ENCODE measurements at places on chromosomes 5 and 9.

- DNase-seq, result peak; percentile 6
Measured at GRCh38 chr5:52864371-52864770, 76.7 kb downstream of the ITGA1 start.

DNA sequence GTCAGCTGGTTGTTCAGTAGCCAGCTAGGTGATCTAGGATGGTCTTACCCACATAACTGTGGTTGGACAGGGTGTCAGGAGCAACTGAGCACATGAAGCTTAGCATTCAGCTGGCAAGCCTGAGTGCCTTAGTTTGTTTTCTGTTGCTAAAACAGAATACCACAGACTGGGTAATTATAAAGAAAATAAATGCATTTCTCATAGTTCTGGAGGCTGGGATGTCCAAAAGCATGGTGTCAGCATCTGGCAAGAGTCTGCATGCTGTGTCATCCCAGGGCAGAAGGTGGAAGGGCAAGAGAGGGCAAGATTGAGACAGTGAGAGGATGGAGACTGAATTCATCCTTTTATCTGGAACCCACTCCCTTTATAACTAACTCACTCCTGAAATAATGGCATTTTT lies 921.5 kb downstream of the TLE4 start:
- no peak for DNase-seq

- DNase-seq, result no peak
Measured at GRCh38 chr5:176192094-176192721, 46.0 kb upstream of the SIMC1 start.

DNA sequence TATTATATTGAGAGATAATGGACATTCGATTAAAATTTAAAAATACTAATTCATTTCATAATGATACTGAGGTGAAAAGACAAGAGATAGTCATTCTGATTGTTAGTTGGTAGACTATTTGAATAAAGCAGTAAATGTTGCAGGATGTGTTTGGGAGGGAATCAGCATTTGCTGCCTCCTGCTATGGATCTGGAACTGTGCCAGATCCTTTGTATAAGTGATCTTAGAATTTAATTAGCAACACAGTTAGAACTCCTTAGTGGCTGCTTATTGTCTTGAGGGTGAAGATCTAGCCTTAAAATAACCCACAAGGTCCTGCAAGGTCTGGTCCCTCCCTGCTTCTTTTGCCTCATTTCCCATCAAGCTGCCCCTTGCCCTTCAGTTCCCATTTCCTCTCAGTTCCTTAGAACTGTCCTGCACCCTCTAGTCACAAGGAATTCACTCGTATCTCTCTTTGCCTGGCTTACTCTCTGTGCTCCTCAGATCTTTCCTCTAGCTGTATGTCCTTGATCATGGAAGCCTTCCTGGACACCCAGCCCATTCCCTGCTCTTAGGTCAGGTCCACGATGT lies 12.5 kb downstream of the LECT2 start:
- no peak for DNase-seq

GRCh38 chr9:134163371-134164196 lies 780 bp downstream of the RNU6ATAC start:
- DNase-seq, result peak; percentile 66

GRCh38 chr5:119451561-119451960 lies 736 bp upstream of the HSD17B4 start:
- no peak for DNase-seq

DNA sequence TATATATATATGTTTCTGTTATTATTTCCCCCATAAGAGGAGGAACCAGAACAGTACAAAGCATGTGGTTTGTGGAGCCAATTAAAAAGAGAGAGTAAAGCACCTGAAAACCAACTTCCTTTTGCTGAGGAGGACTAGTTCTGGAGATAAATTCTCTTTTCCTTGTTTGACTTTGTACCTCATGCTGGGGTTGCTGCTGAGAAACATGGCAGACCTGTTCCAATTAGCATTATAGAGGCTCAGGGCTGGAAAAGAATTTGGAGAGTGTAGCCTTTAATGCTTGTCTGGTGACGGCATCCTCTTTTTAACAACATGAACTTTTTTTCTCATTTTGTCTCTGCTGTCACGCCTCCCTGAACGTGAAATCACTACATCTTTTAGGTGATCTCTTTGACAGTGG lies 32.8 kb upstream of the NMUR2 start:
- no peak for DNase-seq

DNA sequence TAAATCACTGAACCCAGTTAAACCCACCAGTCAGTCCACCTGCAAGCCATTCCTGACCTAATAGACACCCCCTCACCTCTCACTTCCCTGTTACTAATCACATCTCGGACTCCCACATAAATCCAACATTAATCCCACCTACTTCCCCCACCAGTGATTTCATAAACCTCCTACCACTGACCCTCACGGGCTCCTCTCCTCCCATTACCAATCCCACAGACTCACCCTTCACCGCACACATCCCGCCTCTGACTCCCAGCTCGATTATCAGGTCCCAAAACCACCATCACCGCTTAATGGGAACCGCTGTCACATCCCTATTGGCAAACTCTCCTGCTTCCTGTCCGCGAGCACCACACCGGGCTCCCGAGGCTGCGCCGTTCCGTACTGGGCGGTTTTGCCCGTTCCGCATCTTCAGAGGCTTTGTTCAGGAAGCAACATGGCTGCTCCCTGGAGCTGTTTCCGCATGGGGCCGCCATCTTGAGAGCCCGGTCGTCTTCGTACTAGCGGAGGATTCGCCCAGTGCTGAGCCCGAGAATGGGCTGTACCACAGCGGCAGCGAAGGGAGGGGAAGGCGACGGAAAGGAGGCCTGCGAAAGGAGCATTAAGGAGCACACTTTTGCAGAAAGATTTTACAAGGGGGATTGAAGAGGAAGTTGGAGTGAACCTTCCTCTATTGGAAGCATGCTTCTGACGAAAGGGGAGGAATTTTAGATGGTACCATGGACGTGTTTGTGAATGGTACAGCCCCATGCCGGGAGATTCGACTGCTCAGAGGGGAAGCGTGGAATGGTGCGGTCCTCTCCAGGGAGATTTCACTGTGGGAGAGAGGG lies at the start of gene ZNF300:
ZNF300 (minus strand) TSS at position 502 of the 833 bp plus-strand sequence. CDS start 1,825 bp downstream, outside the sequence.
- peak; percentile 88 for DNase-seq

- no peak for DNase-seq
Measured at GRCh38 chr5:54398191-54398590, 57.3 kb upstream of the HSPB3 start.

DNA sequence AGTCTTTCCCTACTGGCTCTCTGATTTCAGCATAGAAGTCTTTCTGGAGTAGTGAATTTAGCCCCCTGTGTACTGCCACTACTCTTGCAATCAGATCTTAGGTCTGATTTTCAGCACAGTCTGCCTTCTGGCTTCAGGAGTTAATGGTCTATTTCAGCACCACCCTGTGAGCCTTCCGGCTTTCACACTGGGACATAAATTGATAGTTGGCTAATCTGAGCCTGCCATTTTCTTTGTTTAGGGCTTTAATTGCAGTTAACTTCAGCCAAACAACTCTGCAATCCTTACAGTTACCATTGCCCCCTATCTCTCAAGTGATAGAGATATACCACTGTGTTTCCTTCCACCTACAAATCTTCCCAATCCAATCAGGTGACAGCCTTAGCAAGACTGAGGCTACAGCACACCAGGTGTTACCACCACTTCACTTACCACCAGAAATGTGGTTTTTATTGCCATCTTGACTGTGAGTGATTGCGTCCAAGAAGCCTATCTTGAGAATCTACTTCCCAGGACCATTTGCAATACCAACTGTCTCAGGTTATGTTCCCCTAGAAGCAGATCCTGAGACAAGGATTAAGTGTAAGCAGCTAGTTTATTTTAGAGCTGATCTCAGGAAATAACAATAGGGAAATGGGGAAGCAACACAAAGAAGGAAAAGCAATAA lies 51.9 kb upstream of the NEK6 start:
- DNase-seq, result no peak

GRCh38 chr5:98796197-98796972 lies 22.9 kb downstream of the RGMB start:
- peak; percentile 39 for DNase-seq

- peak; percentile 70 for DNase-seq
Measured at GRCh38 chr5:132419502-132420468, 50.3 kb downstream of the SLC22A5 start.

- DNase-seq, result no peak
Measured at GRCh38 chr9:116724123-116724522, 37.0 kb downstream of the TRIM32 start.

- DNase-seq, result no peak
Measured at GRCh38 chr9:70403166-70403565, 11.3 kb downstream of the KLF9 start.

GRCh38 chr9:100579665-100580064 lies 1.8 kb downstream of the CAVIN4 start:
- DNase-seq, result no peak

DNA sequence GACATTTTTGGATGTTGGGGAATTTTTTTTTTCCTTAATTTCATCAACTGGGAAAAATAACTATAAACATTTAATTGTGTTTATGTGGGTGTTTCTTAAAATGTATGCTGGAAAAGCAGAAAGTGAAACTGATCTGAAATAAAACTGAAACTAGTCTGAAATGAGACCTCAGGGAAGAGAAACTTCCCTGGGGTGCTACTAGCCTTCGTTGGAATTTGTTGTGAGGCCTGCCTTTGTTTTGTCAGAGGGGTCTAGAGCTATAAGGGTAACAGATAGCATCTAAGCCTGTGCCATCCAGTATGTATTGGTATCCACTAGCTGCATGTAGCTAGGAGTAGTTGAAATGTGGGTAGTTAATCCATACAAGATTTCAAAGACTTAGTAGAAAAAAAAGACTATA lies 10.4 kb downstream of the ZNF618 start:
- DNase-seq, result no peak

DNA sequence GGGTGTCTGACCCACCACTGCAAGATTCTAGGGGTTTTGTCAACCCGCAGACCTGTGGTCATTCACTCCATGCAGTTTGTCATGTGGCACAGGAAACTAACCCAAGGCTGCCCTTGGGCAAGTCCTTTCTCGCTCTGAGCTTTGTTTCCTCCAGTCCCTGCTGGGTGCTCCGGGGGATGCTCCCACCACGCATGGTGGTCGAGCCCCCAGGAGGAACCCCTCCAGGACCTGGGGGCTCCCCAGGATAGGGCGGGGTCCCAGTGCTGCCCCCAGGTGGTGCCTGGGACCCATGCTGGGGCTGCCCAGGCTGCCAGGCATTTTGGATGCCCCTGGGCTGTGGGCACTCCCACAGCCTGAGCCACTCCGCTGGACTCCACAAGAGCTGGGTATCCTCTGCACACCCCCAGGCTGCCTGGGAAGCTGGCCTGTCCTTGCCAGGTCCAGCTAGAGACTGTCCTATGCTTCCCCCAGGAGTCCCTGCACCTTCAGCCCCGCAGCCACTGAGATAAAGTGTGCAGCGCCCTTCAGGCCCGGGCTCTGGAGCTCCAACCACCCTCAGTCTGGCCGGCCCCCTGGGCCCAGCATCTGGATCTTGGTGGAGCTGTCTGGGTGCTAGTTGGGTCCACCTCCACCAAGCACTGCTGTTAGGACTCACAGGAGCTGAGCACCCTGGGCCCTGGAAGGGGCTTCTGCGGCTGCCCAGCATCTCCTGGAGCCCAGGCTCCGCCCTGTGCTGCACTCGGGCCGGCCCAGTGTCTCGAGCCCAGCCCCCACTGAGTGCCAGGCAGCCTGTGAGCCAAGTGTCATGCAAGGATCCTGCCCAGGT lies 104.3 kb downstream of the PHF2 start:
- DNase-seq, result no peak

GRCh38 chr5:355958-356357 lies 34.4 kb downstream of the AHRR start:
- no peak for DNase-seq

GRCh38 chr9:18928711-18929110 lies 104.3 kb downstream of the SAXO1 start:
- DNase-seq, result no peak

GRCh38 chr5:36177715-36178523 lies 26.0 kb downstream of the SKP2 start:
- peak; percentile 48 for DNase-seq

DNA sequence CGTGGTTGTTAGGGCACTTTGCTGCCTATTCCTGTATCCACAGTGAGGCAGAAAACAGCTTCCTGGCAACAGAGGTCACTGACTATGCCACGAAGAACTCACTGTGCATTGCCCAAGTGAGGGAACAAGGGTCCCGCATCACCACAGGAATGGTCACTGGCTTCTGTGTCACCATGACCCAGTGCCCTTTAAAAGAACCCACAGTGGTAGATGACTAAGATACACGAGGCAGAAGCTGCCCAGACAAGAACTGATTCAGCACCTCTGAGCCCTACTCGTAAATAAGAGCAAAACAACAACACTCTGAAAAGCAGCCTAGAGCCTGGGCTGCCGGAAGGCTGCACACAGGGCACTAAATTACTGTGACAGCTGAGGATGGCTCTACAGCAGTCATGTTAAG lies 236.6 kb upstream of the RASEF start:
- peak; percentile 82 for DNase-seq

DNA sequence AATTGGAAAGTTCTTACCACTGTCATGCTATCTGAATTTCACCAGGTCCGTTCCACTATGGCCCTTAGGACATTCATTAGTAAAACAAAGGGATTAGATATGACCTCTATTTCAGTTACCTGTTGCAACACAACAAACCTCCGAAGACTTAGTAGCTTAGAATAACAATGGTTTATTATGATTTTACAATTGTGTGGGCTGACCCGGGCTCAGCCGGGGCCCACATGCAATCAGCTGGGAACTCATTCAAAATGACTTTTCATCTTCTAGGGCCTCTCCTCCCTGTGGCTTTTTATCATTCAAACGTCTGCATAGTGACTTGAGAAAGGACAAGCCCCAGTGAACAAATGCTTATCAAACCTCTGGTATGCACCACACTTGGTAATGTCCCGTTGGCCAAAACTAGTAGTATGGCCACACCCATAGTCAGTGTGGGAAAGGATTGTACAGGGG lies 2.3 kb upstream of the FBXW11 start:
- no peak for DNase-seq

DNA sequence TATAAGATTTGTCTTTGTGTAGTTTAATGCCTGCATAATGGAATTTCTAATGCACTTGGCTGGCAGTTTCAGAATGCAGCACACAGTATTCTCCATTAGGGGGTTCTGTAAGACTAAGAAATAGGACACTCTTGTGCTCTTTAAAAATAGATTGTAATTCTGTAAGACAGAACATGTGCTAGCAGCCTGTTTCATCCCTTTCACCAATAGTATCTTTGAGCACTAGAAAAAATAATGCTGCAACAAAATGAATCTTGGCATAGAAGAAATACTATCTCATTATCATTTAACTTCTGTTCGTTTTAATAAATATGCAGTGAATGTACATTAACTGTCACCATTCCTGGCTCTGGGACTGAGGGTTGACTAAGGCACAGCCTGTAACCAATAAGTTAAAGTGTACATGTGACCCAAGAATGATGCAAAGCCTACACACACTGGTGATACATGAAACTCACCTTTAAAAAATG lies 23.8 kb upstream of the ZNF622 start:
- peak; percentile 58 for DNase-seq

DNA sequence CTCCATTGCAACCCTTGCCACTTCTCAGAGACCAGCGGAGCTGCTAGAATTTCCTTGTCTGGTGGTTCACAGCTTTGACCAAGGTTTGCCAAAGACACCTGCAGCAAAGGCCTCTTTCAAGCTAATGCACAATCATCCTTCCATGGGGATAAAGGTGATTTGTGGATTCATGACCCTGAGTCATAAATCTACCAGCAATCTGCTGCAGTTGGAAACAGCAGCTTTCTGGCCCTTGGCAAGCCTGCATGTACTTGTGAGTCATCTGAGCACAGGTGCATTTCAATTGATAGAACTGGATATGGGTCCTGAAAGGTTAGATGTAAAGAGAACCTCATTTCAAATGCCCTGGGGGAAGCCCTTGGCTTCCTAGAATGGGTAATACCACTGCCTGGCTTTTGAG lies 21.6 kb upstream of the TCF7 start:
- DNase-seq, result no peak

- DNase-seq, result no peak
Measured at GRCh38 chr5:133715216-133715615, 102.9 kb upstream of the FSTL4 start.
